ENCODE measurements at places on chromosomes 5 and 9.

DNA sequence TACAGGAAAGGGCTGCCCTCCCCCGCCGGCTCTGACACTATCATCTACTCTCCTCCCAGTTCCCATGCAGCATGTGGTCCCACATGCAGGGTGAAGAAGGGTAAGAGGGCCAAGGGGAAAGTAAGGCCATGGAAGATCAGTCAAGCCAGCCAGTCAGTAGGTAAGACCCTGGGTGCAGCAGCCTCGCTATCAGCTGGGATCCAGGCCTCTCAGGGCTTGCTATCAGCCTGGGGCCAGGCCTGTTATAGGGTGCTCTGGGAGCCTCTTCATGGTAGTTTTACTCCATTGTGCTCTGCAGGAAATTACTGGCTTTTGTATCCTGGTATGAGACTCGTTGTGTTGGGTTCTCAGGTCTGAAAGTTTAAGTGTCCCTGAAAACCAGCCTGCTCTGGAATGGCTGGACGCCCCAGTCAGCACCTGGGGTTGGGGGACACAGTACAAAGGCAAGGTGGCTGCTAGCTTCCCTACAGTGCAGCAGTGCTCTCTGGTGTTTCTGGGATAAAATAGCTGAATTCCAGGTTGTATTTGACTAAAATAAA lies 21.4 kb downstream of the SLC22A4 start:
- no peak for DNase-seq

GRCh38 chr5:33806738-33807442 lies 84.9 kb downstream of the ADAMTS12 start:
- DNase-seq, result no peak

DNA sequence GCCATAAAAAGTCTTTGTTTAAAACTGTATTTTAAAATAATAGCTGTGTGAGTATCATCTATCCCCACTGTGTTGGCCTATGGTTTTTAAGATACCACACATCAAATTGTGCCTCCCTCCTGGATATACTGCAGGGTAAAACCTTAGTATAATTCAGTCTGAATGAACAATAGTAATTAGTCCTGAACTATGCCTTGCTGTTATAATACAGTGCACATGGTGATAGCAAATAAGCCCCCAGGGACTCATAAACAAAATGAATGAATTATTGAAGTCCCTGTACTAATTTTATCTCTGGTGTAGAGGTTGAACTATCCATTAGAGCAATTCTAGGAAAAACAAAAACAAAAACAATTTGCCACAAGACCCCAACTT lies 142.7 kb upstream of the ADAMTSL1 start:
- DNase-seq, result no peak

GRCh38 chr9:113578279-113578865 lies 114.8 kb downstream of the RGS3 start:
- DNase-seq, result no peak

Data from epithelial cell of prostate (primary cell).